ENCODE measurements at places on chromosomes 4 and X.

DNA sequence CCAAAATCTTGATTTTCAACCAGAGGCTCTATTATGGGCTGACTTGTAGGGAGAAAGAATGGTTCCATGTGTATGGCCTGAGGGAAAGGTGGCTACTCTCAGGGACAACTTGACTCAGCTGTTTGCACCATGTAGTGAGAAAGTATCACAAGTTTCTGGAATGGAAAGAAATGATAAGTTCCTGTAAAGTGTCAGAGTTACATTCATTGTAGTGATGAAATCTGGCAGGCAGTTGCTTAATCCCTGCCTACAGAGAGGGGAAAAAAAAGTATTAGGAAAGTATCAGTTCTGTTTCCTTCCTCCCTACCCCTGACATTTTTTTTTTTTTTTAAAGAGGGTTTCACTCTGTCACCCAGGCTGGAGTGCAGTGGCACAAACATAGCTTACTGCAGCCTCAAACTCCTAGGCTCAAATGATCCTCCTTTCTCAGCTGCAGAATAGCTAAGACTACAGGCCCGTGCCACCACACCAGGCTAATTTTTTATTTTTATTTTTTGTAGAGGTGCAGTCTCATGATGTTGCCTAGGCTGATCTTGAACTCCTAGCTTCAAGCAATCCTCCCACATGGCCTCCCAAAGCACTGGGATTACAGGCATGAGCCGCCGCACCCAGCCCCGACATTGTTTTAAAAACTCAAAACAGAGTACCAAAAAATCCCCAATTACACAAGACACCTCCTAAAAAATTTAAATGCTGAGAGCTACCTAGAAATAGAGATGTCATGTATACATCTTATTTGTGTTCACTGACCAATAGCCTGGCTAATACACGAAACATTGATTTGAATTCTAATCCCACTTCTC is 4.8 kb upstream of the FBXL5 start:
- DNase-seq, result no peak

GRCh38 chrX:155873188-155873587 is 8.0 kb upstream of the VAMP7 start:
- no peak for DNase-seq

- DNase-seq, result no peak
Observed at GRCh38 chr4:111434586-111434985, 710.7 kb upstream of the FAM241A start.

DNA sequence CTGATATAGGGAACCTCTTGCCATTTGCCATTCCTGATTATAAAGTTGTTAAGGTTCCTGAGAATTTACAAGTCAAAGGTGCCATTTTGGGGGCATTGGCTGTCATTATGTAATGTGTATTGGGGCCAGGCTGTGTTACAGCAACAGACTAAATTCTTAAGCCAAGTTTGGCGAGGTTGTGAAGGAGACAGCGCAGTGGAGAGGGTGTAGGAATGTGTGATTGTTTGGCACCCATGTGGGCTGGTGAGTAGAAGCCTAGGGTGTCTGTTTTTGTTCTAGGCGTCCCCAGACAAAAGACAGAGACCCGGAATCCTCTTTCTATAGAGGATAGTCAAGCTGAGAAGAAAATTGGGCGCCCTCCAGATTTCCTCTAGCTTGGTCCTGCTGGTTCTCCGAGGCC is 2535.3 kb downstream of the PCDH7 start:
- no peak for DNase-seq

DNA sequence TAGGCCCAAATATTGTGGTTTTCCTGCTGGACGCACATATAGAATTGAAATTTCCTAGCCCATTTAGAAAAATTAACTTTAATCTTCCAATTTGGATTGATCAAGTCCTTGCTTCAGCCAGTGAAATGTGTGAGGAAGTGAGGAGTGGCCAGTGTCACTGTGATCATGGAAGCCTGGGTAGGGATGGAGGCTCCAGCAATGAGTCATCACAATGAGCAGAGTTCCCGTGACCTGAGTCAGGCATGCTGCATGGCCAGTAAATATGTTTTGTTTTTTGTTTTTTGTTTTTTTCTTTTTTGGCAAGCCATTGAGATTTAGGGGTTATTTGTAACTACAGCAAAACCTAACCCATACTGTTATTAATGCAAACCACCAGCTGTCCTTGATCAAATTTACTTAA is 52.1 kb downstream of the IDS start:
- no peak for DNase-seq
